ENCODE measurements at places on chromosomes 2 and 18.

GRCh38 chr2:96239091-96239490, 26.7 kb downstream of the TMEM127 start:
- no peak overlapping the region for H3K4me3 ChIP-seq
- DNase-seq = no peak
- peaks cover 22% of the 10 kb centered on the region for H3K4me1 ChIP-seq
- H3K27me3 ChIP-seq = no peaks in the 10 kb centered on the region
- H3K27ac ChIP-seq = no peak overlapping the region
- H3K36me3 ChIP-seq = no peaks in the 10 kb centered on the region

- no peak overlapping the region for H3K27ac ChIP-seq
- no peak for DNase-seq
- no peaks in the 10 kb centered on the region for H3K27me3 ChIP-seq
- peaks cover 7% of the 10 kb centered on the region for H3K4me1 ChIP-seq
- no peak overlapping the region for H3K4me3 ChIP-seq
Measured at GRCh38 chr18:22467760-22468553, 50.2 kb upstream of the CTAGE1 start.

DNA sequence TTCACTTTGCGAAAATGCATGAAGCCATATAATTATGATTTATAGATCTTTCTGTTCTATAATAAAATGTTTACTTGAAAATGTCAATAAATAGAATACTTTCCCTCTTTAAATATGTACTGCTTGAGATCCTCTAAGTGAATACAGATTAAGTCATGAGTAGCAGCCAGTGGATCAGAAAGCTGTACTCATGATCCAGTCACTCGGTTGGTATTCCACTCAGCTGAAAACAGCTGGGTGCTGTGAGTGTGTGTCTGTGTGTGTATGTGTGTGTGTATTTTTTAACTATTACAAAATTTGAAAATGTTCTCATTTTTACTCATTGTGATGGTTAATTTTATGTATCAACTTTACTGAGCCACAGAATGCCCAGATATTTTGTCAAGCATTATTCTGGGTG, 141.6 kb upstream of the CYP26B1 start:
- no peaks in the 10 kb centered on the region for H3K27me3 ChIP-seq
- no peak overlapping the region for H3K27ac ChIP-seq
- DNase-seq = no peak
- H3K4me3 ChIP-seq = no peak overlapping the region

GRCh38 chr2:44926957-44927356, 14.5 kb upstream of the SIX3 start:
- H3K27ac ChIP-seq = no peak overlapping the region
- peaks cover 22% of the 10 kb centered on the region for H3K4me1 ChIP-seq
- DNase-seq = no peak
- no peaks in the 10 kb centered on the region for H3K27me3 ChIP-seq
- no peaks in the 10 kb centered on the region for H3K36me3 ChIP-seq

DNA sequence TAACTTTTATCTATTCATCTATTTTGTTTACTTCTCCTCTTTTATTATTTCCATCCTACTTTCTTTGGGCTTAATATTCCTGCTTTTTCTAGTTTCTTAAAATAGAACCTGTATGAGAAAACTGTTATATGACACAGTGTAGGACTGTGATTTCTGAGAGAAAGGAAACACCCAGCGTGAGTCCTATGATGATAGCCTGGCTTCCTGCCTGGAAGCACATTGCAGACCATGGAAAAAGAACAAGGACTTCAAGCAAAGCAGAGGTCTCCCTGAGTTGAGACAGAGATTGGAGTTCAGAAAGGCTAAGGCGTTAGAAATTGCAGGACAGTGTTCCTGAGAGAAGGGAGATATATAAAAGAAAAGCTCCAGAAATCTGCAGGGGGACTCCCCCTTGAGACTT, 7.8 kb downstream of the RBM44 start:
- no peak overlapping the region for H3K27ac ChIP-seq
- no peak overlapping the region for H3K4me3 ChIP-seq
- no peaks in the 10 kb centered on the region for H3K4me1 ChIP-seq
- H3K27me3 ChIP-seq = no peaks in the 10 kb centered on the region
- H3K36me3 ChIP-seq = no peaks in the 10 kb centered on the region
- no peak for DNase-seq

Measured in tibial nerve (tissue), 4 donors.